Activated CD4-positive, alpha-beta T cell treated with anti-CD3 and anti-CD28 coated beads, Interleukin-2, amount 50 U/mL, for 48 hours (primary cell): ENCODE measurements at places on chromosomes 12 and 14.
A peak's percentile ranks its signal among the peaks of the same experiment; 100 is the strongest.

GRCh38 chr14:49957089-49957852 is 64.4 kb downstream of the ARF6 start:
- no peak for DNase-seq

GRCh38 chr12:109840305-109841074 is 7.3 kb upstream of the TRPV4 start:
- no peak for DNase-seq

- DNase-seq, result no peak
These were observed 64.0 kb upstream of the SLC24A4 start for GRCh38 chr14:92258934-92259333.

- no peak for DNase-seq
These were observed 5.6 kb downstream of the NFYB start for GRCh38 chr12:104132351-104132956.

DNA sequence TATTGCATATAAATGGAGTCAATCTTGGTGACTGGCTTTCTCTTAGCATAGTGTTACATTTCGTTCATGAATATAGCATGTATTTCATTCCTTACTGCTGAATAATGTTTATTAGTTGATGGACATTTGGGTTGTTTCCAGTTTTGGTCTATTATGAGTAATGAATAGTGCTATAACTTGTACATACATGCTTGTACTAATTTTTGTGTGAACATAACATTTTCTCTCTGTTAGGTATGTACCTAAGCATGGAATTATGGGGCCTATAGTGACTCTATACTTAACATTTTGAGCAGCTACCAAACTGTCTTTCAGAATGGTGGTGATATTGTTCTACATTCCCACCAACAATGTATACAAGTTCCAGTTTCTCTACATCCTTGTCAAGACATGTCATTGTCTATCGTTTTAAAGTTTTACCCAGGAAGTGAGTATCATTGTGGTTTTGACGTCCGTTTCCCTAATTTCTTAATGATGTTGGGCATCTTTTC is 23.1 kb downstream of the ATP2A2 start:
- no peak for DNase-seq

GRCh38 chr12:122204167-122205052 is 901 bp downstream of the B3GNT4 start:
- DNase-seq, result peak; percentile 15

- no peak for DNase-seq
These were observed 212.0 kb downstream of the PTPRO start for GRCh38 chr12:15534322-15534721.

- DNase-seq, result no peak
These were observed 45.8 kb downstream of the HSD17B6 start for GRCh38 chr12:56808954-56809353.

DNA sequence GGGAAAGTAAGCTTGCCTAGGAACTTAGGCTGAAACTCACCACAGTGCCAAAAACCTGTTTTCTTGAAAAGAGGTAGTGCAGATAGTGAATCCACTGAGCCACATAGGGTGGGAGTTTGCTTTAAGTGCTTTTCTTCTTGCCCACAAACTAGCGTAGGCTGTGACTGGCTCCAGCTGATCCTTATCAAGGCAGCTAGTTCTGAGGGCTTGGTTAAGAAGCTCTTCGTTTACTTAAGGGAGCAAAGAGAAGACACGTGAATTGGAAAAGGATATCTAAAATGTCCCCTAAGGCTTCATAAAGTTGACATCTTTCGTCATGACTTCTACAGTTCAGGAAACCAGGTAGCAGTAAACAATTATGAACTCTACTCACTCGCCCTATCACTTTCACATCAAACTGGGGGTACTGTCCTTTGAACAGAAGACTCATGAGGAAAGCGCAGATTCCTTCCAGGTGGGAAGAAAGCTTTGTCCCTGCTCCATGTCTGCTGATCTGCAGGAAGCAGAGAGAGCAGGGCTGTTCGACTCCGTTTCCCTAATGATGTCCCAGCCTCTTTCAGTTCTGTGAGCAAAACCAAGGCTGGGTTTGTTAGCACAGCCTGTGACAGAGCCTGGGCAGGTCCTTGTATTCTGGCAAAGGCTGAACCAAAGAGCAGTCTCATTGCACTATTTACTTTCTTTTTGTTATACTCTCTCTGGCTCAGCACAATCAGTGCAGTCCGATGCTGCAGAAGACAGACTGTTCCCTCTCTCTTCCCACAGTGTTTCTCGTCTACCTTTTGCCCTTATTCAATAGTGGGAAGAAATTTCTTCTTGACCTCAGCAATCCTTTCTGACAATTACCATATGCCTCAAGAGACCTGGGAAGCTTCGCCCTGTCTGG is 93.5 kb upstream of the ETV6 start:
- no peak for DNase-seq

GRCh38 chr12:92927055-92927435 is 2.0 kb downstream of the EEA1 start:
- DNase-seq, result peak; percentile 66

- no peak for DNase-seq
These were observed 136.4 kb downstream of the MDGA2 start for GRCh38 chr14:47539031-47539461.

DNA sequence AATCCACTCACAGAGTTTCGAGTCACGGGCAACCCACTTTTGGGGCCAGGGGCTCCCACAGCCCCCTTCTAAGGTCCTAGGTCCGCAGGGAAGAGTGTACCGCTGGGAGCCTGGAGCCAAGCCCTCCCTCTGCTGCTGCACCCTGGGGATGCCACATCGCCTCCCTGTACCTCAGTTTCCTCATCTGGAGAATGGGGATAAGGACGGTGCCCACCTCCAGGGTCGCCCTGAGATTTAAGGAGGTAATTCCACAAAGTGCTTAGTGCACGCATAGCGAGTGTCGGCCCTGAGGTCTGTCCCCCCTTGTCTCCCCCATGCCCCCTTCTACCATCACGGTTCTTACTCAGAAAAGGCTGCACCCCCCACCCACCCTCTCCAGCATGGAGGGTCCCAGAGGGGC is 35.5 kb downstream of the NCOR2 start:
- no peak for DNase-seq

GRCh38 chr14:32208490-32208889 is 5.4 kb upstream of the RNU6-8 start:
- no peak for DNase-seq

DNA sequence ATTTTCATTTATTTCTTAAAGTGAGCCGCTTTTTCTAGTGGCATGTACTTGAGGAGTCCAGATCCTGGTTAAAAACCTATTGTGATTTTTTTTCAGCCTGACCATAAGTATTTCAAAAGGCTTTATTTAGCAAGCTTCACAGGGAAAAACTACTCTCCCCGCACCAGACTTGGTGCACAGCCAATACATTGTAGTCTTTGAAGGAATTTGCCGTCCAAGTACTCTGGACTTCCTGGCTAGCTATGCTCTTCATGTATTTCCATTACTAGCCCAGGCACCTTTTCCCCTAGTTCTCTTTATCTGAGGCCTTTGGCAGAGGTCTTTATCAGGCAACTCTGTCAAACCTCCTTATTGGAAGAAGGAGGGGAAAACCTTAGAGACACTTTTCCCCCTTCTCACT is 234.7 kb downstream of the CCDC91 start:
- DNase-seq, result no peak

GRCh38 chr12:131009595-131010395 is 56.1 kb downstream of the ADGRD1 start:
- DNase-seq, result no peak

- DNase-seq, result no peak
These were observed 363.3 kb downstream of the PAWR start for GRCh38 chr12:79327465-79327864.

- DNase-seq, result no peak
These were observed 1.1 kb downstream of the TEX22 start for GRCh38 chr14:105399466-105399775.

GRCh38 chr14:61511558-61511948 is 183.8 kb upstream of the HIF1A start:
- peak; percentile 76 for DNase-seq

- DNase-seq, result peak; percentile 69
These were observed 3.9 kb downstream of the DDN start for GRCh38 chr12:48995086-48995879.

- DNase-seq, result no peak
These were observed 76.3 kb downstream of the MIA2 start for GRCh38 chr14:39310051-39310450.

GRCh38 chr12:132326646-132327045 is 2.7 kb downstream of the GALNT9 start:
- no peak for DNase-seq

GRCh38 chr14:55957950-55958349 is 160.3 kb upstream of the PELI2 start:
- DNase-seq, result no peak

DNA sequence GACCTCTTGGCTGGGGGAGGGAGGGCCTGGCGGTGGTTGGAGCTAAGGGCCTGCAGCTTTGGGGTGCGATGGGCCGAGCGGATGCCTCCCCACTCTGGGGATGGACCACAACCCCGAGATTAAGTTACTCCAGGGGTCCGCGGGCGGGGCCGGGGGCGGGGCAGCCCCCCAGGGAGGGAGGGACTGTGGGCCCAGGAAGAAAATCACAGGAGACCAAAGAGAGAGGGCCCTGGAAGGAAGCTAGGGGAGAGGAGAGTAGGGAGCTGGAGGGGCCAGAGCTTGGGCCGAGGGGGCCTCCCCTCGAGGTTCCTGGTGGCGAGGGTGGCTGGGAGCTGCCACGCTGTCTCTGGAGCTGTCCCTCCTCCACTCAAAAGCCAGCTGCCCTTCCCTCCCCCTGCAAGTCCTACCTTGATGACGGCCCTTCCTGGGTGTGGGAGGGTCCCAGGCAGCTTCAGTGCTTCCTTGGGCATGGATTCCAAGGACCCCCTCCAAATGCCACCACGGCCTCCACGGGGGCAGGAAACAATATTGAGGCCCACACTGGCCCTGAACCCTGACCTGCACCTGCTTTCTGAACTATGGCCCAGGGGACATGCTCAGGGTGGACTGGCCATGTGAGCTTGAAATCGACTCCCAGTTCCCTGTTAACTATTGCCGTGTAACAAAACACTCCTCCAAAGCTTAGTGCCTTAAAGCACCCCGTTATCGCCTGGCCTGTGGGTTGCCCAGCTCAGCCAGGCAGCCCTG is 610 bp upstream of the NUDT14 start:
- no peak for DNase-seq

DNA sequence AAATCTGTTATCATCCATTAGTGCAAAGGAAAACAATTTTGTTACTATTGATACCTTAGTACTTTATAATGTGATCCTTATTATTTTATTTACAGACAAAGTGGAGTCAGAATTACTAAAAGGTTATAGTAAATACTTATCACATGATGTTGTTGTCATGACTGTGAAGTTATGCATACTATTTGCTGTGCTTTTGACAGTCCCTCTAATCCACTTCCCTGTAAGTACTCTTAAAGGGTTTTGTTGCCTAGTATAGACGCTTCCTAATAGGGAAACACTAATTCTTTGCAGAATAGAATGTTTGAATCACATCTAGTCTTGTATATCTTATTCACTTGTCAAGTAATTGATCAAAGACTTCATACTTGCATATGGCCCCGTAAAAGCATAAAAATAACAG is 69.4 kb downstream of the SLC38A6 start:
- no peak for DNase-seq

DNA sequence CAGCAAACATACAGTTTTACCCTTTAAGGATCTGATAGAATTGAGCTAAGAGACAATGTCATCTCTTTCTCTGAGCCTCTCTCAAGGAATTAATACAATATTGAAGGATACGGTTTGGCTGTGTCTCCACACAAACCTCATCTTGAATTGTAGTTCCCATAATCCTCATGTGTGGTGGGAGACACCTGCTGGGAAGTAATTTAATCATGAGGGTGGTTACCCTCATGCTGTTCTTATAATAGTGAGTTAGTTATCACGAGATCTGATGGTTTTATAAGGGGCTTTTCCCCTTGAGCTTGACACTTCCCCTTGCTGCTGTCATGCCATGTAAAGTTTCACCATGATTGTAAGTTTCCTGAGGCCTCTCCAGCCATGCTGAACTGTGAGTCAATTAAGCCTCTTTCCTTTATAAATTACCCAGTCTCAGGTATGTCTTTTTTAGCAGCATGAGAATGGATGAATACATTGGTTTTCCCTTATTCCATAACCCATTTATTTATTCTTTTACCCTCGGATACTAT is 47.6 kb downstream of the TMEM30B start:
- DNase-seq, result no peak

GRCh38 chr14:99516156-99516870 is 35.1 kb downstream of the CCNK start:
- no peak for DNase-seq

GRCh38 chr12:45756666-45757065 is 27.2 kb downstream of the ARID2 start:
- DNase-seq, result no peak

- DNase-seq, result peak; percentile 30
These were observed 1.9 kb downstream of the BCL7A start for GRCh38 chr12:122023339-122024131.

DNA sequence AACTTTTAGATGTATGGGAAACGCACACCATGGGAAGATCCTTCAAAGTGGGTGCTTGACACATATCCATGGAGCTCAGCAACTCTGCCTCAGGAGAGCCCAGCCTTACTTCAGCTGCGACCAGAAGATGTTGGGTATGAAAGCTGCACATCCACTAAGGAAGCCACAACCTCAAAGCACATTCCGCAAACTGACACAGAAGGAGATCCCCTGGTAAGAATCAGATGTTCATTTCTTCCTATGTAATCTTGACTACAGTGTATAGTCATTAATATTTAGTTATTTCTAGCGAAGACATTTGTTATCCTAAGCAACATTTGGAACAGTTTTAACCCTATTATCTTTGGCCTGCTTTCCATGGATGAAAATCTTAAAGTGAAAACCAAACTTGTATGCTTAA is 374.2 kb downstream of the NAV3 start:
- DNase-seq, result no peak

- DNase-seq, result no peak
These were observed 143.1 kb upstream of the SLC16A7 start for GRCh38 chr12:59452746-59453145.

- DNase-seq, result no peak
These were observed 13.6 kb upstream of the PAX9 start for GRCh38 chr14:36647824-36648753.

DNA sequence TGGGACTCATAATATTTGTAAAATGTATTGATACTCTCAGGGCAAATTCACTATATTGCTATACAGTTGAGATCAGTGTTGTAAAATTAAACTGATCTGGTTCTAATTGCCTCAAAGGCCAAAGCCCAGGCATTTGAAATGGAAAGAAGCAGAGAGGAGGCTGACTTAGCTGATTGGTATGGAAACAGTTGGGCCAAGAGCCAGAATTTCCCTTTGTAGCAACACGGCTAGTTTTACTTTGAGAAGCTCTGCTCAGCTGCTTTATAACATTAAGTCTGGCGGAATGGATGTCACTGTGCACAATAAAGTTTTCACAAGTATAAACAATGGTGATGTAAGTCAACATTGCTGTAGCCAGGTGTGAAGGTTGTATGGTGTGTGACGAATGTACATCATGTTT is 186.4 kb downstream of the MSRB3 start:
- DNase-seq, result no peak
